Panc1 (cell line): ENCODE measurements at places on chromosomes 11 and 22. TPM values are rescaled to one million over a fixed set of nuclear protein-coding genes. Genes with fewer than 3 reads are reported as not detected.

TOB2 gene
- total RNA-seq: 43.6 TPM

UPK3A gene
- not detected for total RNA-seq

MRGPRF gene
- total RNA-seq: 0.36 TPM

IGSF22 gene
- not detected for total RNA-seq

ZDHHC5 gene
- 80.6 TPM for total RNA-seq

SLC37A2 gene
- total RNA-seq: 0.23 TPM

GRCh38 chr22:21861264-21861848 lies 6.1 kb downstream of the MAPK1 start:
- DNase-seq: no peak

- DNase-seq: no peak
Measured at GRCh38 chr11:34313099-34313517, 44.7 kb downstream of the ABTB2 start.

DNA sequence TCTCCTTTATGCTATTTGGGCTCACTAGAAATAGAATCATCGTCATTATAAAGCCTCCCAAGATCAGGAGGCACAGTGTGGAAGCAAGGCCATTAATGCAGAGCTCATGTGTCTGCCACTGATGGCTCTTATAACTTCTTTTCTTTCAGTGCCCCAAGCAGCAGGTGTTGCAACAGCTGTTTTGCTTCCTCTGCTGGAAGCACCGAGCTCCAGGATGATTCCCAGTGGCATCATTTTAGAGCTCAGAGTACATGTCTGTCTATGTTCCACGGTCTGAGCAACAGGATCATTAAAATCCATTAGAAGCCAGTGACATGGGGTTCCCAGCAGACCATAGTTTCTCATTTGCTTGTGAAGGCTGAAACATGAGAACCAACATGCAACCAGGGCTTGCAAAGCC lies 803.0 kb upstream of the FAT3 start:
- no peak for DNase-seq

GRCh38 chr11:64204464-64204989 lies 2.0 kb upstream of the FERMT3 start:
- DNase-seq: no peak

DNA sequence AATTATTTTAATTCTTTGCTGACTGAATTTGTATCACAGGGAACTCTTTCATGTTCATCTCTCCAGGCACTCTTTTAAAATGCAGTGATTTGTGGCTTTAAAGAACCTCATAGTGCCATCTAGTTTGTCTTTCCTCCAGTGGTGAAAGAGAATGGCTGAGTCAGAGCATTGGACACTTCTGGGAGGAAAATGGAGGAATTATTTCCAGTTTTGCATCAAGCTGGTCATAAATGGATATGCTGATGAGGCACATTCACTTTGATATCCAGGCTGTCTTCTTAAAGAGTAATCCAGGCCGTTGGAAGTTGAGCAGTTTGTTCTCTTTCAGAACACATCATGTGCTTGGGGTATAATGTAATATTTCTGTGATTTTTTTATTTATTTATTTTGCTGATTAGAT lies 273.7 kb downstream of the DDX10 start:
- DNase-seq: no peak
